ENCODE measurements at places on chromosomes 6 and 20.

DNA sequence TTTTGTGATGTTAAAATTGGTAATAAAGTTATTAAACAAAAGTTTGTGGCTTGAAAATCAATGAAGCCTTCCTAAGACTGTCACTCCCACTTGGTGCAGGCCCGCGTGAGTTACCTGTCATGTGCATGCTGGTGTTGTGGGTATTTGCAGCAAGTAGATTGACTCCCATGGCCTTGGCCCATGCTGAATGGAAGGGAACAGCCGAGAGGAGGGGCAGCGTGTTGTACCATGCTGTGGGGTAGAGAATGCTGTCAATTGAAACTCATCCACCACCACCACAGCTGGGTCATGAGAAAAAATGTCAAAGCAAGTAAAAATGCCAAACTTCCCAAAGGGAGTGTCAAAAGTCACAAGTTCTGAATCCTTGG is 12.7 kb upstream of the VNN1 start:
- no peak for DNase-seq

- DNase-seq = no peak
Observed at GRCh38 chr6:157693867-157694266, 129.2 kb upstream of the SNX9 start.

- no peak for DNase-seq
Observed at GRCh38 chr6:12508553-12508952, 208.0 kb upstream of the PHACTR1 start.

GRCh38 chr20:2302384-2303060 is 6.7 kb downstream of the TGM3 start:
- no peak for DNase-seq

GRCh38 chr6:32950449-32950848 is 2.4 kb downstream of the HLA-DMA start:
- DNase-seq = no peak
